Stimulated activated CD8-positive, alpha-beta memory T cell treated with anti-CD3 and anti-CD28 coated beads, Interleukin-4, amount 100 ng/mL, for 1 hour (primary cell): ENCODE measurements at places on chromosomes 11 and 22.

DNA sequence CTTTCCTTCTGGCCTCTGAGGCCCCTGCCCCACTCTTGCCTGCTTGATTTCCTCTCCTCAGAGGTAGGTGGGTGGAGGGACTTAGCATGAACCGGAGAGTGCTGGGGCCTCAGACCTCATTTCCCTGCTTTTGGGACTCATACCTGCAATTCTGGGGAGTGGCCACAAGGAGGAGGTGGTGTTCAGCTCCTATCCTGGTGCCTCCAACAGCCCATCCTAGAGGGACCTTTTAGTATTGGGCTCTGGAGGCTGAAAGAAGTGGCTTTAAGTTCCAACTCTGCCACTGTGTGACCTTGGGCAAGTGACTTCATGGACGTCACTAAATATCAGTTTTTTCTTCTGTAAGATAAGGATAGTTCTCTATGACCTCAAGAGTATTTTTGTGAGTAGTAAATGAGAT lies 98.6 kb downstream of the KIAA1671 start:
- no peak for DNase-seq

DNA sequence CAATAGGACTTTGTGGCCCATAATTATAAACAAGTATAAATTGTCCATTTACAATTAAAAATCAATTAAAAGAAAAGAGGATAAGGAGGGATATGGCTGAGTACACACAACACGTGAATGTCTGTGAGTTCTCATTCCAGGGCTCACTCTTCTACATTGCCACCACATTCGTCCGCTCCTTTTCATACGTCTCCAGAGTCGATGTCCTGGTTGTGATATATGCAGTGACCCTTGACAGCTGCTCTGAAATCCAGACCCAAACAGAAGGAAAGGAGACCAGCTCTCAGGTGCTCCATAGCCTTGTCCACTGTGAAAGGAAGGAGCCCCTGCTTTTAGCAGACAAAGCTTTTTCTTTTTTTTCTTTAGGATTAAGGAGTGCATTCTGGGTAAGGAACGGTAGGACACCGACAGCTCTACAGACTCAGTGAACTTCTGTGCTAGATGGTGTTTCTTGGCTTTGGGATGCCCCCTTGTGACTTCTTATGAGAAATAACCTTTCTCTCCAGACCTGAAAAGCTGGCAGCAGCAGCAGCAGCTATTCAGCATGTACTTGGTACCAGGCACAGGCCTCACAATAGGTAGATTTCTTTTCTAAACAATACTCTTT lies 19.7 kb upstream of the DNAJB13 start:
- DNase-seq, result no peak

- no peak for DNase-seq
Measured at GRCh38 chr11:105689631-105690030, 79.8 kb downstream of the GRIA4 start.

GRCh38 chr11:47967577-47968525 lies 12.5 kb upstream of the PTPRJ start:
- no peak for DNase-seq

- no peak for DNase-seq
Measured at GRCh38 chr11:36097219-36097650, 153.4 kb downstream of the LDLRAD3 start.

DNA sequence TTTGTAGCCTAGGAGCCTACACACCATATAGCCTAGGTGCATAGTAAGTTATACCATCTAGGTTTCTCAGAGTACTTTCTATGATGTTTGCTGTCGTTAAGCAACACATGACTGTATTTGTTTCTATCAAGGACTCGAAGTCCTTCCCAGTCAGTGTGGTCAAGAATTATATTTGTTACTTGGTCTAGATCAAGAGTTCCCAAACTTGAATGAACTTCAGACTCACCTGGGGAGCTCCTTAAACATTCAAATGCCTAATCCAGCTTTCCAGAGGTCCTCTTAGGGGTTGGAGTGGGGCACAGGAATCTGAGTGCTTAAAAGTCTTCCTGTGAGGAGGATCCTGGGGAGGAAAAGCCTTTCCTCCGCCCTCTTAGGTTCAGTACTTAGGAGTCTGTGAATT lies 41.5 kb upstream of the PAMR1 start:
- DNase-seq, result no peak

- no peak for DNase-seq
Measured at GRCh38 chr11:94553938-94554337, 10.2 kb downstream of the FUT4 start.

GRCh38 chr11:59479906-59480305 lies 6.8 kb downstream of the OR4D10 start:
- no peak for DNase-seq

GRCh38 chr11:79493555-79494171 lies 52.8 kb upstream of the TENM4 start:
- DNase-seq, result no peak

GRCh38 chr22:33519071-33519973 lies 401.0 kb downstream of the LARGE1 start:
- DNase-seq, result no peak

DNA sequence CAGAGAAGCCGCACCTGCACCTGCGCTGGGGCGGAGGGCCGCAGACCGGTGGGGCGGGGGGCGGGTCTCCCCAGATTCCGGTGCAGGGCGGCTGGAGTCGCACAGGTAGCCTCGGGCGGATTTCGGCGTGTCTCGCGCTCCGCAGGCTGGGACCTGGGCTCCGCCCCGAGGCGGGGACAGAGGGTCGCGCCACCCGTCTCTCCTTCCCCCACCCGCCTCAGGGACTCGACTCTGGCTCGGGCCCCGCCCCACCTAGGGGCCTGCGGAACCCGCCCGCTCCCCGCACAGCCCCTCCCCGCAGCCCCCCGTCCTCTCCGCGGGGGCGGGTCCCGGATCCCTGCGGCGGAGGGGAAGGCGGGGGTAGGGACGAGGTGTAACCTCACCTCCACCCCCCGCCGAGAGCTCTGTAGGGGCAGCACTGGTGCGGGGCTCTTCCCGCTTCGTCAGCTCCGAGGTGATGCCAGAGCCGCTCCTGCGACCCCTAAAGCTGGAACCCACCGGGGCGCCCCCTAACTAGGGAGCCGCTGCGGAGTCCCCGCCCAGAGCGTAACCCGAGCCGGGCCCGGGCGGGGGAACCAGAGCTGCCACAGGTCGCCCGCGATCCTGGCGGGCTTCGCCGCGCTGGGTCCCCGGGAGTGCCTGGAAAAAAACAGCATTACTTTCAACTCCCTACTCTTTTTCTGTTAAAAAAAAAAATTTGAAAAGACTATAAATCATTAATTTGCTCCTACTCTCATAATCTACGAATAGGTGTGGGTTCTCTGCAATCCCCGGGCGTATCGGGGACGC lies at the start of gene SLC29A2:
SLC29A2 (minus strand) TSS at position 134 of the 789 bp plus-strand sequence. CDS start 169 bp downstream, outside the sequence.
- peak; percentile 45 for DNase-seq

- DNase-seq, result no peak
Measured at GRCh38 chr22:47673557-47673956, 911.1 kb downstream of the TBC1D22A start.

GRCh38 chr22:28074526-28074925 lies 155.5 kb upstream of the PITPNB start:
- DNase-seq, result no peak

- no peak for DNase-seq
Measured at GRCh38 chr11:44290208-44290607, 19.7 kb downstream of the ALX4 start.

- no peak for DNase-seq
Measured at GRCh38 chr11:12724301-12725054, 50.3 kb downstream of the TEAD1 start.

- DNase-seq, result no peak
Measured at GRCh38 chr11:64760759-64761420, 1.1 kb upstream of the PYGM start.

GRCh38 chr11:19218216-19218615 lies 16.4 kb upstream of the CSRP3 start:
- no peak for DNase-seq
